ENCODE measurements at places on chromosomes 12 and 14. TPM values are rescaled to one million over a fixed set of nuclear protein-coding genes. Genes with fewer than 3 reads are reported as not detected.

The GZMB gene
- 2.6 TPM for total RNA-seq

The NOXRED1 gene
- 0.38 TPM for total RNA-seq

The MYH6 gene
- 0.07 TPM for total RNA-seq

The SLC5A8 gene
- 0.95 TPM for total RNA-seq

The KCNJ8 gene
- 26.4 TPM for total RNA-seq

The RAD9B gene
- 3.8 TPM for total RNA-seq

All from ovary (tissue), 10 donors.